ENCODE measurements at places on chromosomes 3 and 15.

DNA sequence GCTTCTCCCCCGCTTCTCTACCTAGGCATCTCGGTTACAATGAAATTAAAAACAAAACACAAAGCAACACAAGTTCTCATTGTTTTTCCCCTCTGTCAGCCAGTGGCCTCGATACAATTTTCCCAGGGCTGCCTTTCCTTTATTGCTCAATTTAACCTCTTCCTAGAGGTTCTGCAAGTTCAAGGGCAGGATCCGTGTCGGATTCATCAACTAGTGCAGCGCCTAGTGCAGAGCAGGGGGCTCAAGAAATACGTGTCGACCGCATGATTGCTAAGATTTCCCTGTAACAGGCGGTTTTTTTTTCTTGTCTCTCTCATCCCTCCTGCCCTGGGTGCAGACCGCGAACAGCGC, 1.4 kb upstream of the BHLHE40 start:
- DNase-seq: no peak

DNA sequence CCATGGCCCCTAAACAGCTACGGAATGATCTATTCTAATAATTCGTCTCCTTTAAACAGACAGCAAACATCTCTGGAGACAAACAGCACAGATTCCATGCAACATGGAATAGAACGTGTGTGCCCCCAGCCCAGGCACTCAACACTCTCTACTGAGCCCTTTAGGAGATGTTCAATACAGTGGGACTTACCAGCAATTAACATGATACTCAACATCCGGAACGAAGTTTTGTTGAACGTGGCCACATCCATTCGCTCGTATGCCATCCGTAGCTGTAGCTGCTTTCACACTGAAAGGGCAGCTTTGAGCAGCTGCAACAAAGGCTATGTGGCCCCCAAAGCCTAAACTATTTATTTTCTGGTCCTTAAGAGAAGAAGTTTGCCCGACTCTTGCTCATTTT, 3.5 kb downstream of the ADAMTS17 start:
- DNase-seq: no peak

- no peak for DNase-seq
Measured at GRCh38 chr15:69320977-69321554, 22.4 kb downstream of the PAQR5 start.

DNA sequence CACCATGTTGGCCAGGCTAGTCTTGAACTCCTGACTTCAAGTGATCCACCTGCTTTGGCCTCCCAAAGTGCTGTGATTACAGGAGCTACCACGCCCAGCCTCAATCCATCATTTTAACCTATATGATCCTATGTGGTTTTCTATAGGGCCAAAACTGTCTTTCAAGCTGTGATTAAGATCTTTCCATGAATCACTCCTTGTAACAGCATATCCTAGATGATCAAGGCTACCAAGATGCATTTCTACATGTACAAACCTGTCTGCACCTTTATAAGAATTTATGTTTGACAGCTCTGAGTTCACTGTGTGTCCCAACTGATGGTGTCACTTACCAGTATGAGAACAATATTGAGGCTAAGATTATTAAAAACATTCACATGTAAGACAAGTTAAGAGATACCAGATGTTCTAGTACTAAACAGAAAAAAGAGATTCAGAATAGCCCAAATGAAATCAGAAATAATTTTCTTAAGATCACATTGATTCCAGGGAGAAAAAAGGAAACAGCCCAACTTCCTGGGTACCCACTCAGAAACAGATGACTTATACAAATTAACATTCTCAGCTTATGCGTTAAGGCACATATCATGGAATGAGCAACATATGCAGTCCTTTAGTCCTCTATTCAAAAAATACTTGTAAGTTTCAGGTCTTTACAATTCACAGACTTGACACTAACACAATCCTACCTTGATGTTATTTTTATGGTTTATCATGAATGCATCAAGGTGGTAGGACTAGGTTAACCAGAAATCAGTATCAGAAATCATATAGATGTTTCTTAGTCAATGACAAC, 24.8 kb upstream of the PPIB start:
- no peak for DNase-seq

DNA sequence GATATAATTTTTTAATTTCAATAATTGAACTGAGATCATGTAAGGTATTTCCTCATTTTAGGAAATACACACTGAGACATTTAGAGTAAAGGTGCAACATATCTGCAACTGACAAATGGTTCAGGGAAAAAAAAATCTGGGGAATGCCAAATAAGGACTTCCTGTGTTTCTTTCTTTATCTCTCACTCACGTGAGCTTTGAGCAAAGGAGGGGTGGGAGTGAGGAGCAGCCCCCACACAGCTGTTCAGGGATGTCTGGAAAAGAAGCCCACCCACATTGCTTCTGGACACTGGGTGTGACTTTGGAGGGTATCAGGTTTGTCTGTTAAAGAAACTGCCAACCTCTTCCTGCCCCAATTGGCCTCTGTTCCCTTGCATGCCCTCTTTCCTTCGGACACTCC, 5.6 kb upstream of the TP63 start:
- DNase-seq: no peak

- no peak for DNase-seq
Measured at GRCh38 chr3:149898771-149899170, 71.9 kb downstream of the PFN2 start.

DNA sequence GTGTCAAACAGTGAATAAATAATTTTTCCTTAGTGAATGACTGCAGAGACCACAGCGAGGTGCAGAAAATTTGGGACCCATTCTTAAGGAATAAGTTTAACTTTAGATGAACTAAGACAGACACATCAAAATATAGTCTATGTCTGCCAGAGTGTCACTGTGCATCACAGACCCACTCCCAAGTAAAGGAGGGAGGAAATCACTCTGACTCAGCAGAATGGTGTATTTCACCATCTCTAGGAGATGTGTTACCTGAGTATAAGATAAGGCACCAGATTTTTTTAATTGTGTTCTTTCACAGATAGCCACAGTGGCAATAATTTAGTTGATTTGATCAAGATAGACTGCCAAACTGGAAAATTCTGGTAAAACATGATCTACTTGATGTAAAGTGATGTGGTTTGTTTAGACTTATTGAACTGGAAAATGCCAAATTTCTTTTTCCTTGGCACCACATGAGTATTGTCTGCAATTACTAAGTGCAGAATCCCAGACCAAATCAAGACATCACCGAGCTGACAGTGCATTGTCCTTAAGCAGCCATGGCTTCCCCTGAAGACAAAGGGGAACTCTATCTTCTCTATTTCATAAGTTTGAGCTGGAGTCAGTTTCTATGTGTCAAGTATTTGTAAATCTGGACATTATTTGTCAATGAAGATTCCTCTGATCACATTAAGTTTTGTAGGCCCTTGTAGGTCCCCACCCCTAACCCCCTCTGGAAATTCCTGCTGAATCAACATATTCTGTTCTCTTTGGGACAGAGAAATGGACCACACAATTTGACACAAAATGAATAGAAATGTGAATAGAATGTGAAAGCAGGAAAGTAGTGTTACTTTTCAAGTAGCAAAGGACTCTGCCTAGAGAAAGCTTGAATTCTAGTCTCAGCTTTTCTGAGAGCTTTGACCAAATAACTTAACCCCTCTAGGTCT, 47.6 kb downstream of the TIPARP start:
- no peak for DNase-seq

DNA sequence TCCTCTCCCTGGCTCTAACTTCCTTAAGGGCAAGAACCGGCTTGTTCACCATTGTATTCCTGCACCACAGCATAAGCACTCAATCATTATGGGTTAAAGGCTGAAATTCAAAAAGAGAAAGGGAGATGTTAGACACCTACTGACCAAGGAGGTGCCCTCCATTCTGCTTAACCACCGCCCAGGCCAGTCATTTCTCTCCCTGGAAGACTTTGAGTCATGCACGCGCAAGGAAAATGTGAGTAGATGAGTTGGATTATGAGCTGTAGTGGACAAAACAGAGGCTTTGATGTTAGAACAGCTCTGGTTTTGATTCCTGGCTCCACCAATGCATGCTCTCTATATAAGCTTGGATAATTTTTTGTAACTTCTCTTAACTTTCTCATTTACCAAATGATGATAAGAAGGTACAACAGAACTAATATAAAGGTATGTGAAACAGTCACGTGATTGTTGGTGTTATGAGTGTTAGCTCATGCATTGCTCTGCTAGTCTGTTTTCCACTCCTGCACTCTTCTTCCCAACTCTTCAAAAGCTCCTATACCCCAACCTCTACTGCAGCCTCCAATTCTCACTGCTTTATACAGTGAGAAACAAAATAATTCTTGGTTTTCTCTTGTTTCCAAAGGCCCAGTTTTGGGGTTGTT, 148.4 kb upstream of the ATP11B start:
- no peak for DNase-seq

DNA sequence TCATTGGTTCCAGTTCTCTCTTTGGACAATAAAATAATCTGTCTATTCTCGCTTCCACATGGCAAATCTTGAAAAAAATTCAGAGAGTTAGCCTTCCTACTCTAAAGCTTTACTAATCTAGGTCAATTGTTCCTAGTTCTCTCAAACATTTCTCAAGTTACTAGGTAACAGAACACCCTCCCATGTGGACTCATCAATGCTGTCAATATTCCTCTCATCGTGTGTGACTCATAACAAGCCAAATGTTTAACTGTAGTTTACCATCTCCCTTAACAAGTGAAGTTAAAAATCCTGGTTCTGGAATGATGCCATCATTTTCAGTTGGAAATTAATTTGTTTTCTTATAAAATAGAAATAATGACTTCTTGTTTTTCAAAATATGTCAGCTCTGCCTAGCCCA, 438.6 kb downstream of the ROBO1 start:
- no peak for DNase-seq

- no peak for DNase-seq
Measured at GRCh38 chr3:183435661-183436060, 7.2 kb upstream of the MCF2L2 start.

GRCh38 chr3:76673171-76673570, 366.7 kb upstream of the ROBO2 start:
- no peak for DNase-seq

DNA sequence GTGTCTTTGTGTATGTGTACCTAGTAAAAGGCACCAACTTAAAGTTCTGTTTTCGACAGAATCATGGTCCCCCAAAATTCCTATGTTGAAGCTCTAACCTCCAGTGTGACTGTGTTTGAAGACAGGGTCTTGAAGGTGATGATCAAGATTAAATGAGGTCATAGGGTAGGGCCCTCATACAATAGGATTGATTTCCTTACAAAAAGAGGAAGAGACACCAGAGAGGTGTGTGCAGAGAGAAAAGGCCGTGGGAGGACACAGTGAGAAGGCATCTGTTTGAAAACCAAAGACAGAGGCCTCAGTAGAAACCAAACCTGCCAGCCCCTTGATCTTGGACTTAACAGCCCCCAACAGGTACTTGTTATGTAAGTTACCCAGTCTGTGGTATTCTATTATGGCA, 52.0 kb upstream of the CORO2B start:
- DNase-seq: no peak

- DNase-seq: no peak
Measured at GRCh38 chr3:170096342-170096741, 58.5 kb downstream of the GPR160 start.

GRCh38 chr3:44893097-44893496, 18.7 kb downstream of the TGM4 start:
- DNase-seq: no peak

DNA sequence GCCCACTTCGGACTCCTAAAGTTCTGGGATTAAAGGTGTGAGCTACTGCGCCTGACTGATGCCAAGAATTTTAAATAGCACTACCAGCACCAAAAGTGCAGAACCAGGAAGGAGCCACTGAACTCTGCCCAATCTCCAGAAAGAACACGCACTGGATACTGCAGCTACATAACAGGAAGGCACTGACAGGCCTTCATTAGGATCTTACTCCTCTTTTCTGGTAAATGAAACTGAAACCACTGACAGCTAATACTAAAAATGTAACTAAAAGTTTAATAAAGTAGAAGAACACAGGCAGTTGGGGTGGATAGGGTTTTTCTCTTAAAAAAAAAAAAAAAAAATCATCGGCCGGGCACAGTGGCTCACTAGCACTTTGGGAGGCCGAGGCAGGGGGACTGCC, 74.1 kb upstream of the CHRM5 start:
- DNase-seq: no peak

DNA sequence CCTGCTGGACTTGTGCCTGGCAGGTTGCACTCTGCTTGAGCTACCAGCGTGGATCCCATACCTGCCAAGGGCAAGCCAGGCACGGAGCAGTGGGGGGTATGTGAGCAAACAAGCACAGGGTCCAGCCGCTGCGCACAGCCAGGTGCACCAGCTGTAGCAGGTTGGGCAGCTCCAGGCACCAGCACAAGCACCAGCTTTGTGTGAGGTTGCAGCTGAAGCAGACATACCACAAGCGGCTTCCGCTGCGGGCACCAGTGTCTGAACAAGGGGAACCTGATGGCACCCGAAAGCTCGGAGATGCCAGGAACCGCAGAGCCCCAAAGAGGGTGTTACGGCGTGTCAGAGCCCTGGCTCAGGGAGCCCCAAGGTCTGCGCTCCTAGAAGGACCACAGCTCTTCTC, 472.7 kb upstream of the ARL6 start:
- DNase-seq: no peak

DNA sequence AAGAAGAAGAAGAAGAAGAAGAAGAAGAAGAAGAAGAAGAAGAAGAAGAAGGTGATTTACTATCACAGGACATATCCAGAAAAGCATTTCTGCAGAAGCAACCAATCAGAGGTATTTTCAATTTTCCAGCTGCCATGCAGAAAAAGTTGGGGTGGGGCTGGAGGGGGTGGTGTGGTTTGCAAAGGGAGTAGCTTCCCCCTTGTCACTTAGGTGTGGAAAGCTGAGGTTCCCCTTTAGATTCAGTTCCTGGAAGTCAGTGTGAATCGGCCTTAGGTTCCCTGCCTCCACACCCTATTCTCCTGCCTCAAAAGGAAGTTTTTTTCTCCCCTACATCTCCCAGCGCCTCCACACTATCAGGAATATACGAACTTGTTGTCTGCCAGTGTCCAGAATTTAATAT, 276.7 kb upstream of the ARRDC4 start:
- DNase-seq: no peak

DNA sequence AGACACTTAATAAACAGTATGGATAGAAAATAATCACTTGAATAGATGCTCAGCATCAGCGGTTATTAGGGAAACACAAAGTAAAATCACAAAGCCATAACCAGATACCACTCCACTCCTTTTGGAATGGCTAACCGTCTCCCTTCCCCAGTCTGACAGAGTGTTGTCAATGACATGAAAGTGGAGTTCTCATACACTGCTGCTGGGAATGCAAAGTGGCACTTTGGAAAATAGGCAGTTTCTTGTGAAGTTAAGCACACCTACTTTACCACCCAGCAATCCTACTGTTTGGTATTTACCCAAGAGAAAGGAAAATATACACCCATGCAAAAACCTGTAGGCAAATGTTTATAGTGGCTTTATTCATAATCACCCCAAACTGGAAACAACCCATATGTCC, 81.0 kb upstream of the KLHL25 start:
- DNase-seq: no peak

- no peak for DNase-seq
Measured at GRCh38 chr3:107931326-107931725, 159.5 kb downstream of the CD47 start.

- no peak for DNase-seq
Measured at GRCh38 chr15:75577401-75578172, 1.5 kb downstream of the PTPN9 start.

- DNase-seq: no peak
Measured at GRCh38 chr3:137165117-137165806, 207.5 kb downstream of the IL20RB start.

- peak; percentile 47 for DNase-seq
Measured at GRCh38 chr3:10762611-10763247, 53.3 kb upstream of the SLC6A11 start.

- no peak for DNase-seq
Measured at GRCh38 chr3:76495216-76495615, 544.7 kb upstream of the ROBO2 start.

- no peak for DNase-seq
Measured at GRCh38 chr3:69748503-69748902, 9.2 kb downstream of the MITF start.

- no peak for DNase-seq
Measured at GRCh38 chr3:71310980-71311660, 272.4 kb downstream of the FOXP1 start.

All from coronary artery (tissue), 2 donors.